Fibroblast of the aortic adventitia (primary cell): ENCODE measurements at places on chromosomes 4 and X. TPM values are rescaled to one million over a fixed set of nuclear protein-coding genes. Genes with fewer than 3 reads are reported as not detected.

CYTL1 gene
- 12.5 TPM in 1 of 2 replicates, not detected in the other for total RNA-seq

MAGEB2 gene
- not detected in 2 replicates for total RNA-seq

PAGE5 gene
- total RNA-seq, result not detected in 2 replicates

TENM3 gene
- 6.3 and 14.0 TPM in 2 replicates for total RNA-seq

MAGEA1 gene
- not detected in 2 replicates for total RNA-seq

C4orf50 gene
- 0.08 TPM in 1 of 2 replicates, not detected in the other for total RNA-seq

PAGE4 gene
- total RNA-seq, result not detected in 2 replicates

LRIT3 gene
- under 0.01 TPM in 1 of 2 replicates, not detected in the other for total RNA-seq

HOPX gene
- total RNA-seq, result 0.36 TPM in 1 of 2 replicates, not detected in the other

TAF7L gene
- 0.63 and 0.98 TPM in 2 replicates for total RNA-seq

NPY2R gene
- 0.27 TPM in 1 of 2 replicates, not detected in the other for total RNA-seq

MSX1 gene
- 4.3 and 17.6 TPM in 2 replicates for total RNA-seq
